ENCODE measurements at places on chromosomes 11 and 22.

DNA sequence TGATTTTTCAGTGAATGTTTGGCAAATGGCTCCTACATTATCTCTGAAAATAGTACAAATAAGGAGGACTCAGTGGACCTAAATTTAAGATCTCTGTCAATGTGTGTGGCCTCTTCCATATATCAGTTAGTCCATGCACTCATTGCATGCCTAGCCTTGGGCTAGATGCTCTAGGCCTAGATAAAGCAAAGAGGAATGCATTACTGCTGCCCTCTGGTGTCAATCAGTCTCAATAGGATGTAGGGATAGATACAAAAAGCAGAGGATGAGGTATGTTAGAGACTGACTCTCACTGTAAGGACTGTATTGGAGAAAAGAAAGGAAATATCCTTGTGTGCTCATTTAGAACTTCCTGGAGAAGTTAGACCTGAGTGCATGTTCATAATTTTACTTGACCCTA, 42.0 kb downstream of the MS4A2 start:
- DNase-seq, result peak; percentile 31

- DNase-seq, result no peak
Measured at GRCh38 chr11:13102865-13103539, 93.9 kb downstream of the RASSF10 start.

DNA sequence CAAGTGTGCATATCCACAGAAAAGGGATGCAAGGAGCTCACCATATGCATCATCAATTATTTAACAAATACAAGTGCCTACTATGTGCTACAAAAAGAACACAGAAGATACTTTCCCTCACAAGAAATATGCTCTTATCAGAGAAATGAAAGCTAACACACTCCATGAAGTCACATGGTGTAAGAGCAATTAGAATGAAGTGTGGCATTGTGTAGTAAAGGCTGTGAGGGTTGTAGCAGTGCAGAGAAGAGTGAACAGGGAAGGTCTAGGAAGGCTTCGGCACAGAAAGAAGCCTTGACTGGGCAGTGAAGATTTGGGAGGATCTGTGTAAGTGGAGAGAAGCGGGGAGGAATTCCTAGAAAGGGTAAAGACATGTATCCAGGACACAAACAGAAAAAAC, 22.5 kb downstream of the PPP2R1B start:
- no peak for DNase-seq

DNA sequence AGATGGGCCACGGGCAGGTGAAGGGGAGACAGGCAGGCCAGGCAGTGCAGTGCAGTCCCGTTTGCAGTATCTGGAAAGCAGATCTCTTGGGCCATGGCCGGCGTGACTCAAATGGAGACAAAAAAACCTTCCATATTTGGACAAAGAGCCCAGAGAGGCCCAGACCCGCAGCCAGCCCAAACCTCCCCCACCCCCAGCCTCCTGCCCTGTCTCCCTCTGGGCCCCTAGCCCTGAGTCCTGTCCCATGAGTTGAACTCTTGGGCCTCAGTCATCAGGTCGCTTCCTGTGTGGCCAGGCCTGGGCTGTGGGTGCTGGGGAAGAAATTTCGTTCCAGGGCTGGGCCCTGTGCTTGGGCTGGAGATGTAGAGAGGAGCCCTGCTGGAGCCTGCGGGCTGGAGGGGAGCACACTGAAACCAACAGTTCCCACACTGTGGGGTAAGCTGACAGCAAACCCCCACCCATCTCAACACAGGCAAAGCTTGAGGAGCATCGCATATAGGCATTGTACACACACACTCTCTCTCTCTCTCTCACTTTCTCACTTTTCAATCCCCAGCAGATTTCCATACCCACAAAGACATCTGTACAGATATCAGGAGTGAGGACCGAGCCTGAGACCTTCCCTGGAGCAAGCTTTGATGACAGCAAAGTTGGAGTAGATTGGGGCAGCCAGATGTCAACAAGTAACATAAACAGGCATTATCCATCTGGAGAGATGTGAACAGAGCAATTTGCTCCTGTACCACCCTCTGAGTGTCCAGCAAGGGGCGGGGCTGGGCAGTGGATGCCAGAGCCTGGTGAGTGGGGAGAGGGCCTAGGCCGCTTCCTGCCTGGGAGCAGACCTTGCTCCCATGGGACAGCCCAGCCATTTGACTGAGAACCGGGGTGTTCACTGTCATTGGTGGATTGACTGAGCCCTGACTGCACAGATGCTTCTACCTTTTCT, 17.2 kb downstream of the ARHGEF17 start:
- DNase-seq, result peak; percentile 43

- DNase-seq, result no peak
Measured at GRCh38 chr22:44719586-44720368, 17.8 kb downstream of the PRR5 start.

- no peak for DNase-seq
Measured at GRCh38 chr11:8356721-8357504, 93.2 kb upstream of the LMO1 start.

- no peak for DNase-seq
Measured at GRCh38 chr11:2190657-2191471, 19.2 kb upstream of the TH start.
